D721Med (cell line): ENCODE measurements at places on chromosomes 5 and 9.

DNA sequence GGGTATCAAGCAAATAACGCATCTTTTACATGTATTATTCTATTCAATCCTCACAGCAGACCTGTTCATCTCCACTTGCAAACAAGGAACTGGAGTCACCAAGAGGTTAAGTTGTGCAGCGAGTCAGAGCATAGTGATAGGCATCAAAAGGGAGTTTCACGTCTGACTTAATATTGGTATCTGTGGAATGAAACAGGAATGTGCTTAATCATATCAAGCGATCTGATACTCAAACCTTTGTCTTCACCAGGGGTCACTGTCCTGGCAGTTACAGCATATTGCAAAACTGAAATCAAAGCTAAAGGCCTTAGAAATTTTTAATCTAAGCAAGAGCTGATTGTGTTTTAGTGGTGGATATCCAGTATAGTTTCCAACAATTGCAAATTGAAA lies 271.6 kb downstream of the PLK2 start:
- no peak for DNase-seq

- no peak for DNase-seq
These were observed 379 bp upstream of the TICAM2 start for GRCh38 chr5:115602591-115603125.

DNA sequence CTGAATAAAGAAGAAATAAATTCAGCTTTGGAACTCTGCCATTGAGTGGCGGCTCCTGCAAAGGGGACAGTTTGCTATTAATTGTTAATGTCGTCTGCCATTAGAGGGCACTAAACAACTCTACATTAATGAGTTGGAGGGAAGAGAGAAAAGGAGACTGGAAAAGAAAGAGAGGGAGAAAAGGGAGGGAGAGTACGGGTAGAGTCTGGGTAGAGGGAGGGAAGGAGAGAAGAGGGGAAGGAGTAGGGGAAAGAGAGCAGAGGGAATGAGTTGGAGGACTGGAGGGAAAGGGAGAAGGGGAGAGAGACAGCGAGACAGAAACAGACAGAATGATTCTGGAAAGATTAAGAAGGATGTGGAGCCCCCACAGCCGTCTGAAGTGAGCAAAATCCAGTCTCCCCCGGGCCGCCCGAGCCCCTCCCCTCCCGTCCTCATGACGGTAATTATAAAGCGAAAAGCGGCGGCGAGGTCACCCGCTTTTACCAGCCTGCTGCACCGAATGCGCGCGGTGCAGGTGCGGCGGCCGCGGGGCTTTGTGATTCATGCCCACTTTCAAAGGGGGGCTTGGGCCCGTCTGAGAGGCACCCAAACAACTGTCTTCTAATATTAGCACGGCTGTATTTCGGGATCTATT lies 1.9 kb upstream of the FST start:
- DNase-seq: peak; percentile 33

DNA sequence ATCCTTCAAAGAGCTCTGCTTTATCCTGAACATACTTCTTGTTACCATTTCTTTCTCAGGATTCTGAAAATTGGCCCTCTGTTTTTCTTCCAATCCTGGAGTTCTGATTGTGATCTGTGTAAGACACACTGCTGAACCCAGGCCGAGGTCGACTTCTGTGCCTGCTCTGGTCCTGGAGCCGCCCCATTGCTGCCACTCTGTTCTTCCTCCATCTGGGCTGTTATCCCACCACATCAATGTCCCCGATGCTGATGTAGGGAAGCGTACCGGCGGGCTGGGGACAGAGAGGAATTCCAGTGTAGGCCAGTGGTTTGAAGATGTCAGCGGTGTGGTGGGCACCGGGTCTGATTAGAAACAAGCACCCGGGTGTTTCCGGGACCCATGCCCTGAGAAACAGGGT lies 102.5 kb downstream of the LIFR start:
- DNase-seq: no peak

DNA sequence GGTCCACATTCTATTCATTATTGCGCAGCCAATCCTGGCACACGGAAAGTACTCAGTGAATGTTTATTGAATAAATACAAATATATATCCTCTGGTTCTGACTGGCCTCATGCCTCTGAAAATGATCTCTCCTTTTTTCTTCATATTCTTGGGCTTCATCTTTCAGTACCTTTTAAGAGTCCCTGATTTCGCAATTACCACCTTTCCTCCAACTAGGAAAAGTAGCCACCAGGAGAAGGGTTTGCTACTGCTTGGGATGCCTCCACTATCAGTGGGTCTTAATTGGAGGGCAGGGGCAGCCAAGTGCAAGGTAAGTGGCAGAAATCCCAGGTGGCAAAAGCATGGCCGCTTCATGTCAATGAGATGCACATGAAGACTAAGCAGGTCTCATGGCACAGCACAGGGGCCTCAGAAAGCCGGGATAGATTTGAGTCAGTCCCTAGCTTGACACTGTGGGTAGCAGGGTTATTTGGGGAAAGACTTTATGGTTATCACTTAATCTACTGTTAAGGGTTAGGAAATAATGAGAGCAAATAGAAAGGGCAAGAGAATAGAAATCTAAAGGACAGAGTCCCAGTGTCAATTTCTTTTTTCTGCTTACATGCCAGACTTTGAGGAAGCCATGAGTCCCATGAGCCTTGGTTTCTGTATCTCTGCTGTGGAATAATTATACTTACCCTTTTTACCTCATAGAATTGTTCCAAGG lies 361.1 kb downstream of the MAN2A1 start:
- DNase-seq: no peak
